Retinal pigment epithelial cell (primary cell): ENCODE measurements at places on chromosomes 3 and 15.

DNA sequence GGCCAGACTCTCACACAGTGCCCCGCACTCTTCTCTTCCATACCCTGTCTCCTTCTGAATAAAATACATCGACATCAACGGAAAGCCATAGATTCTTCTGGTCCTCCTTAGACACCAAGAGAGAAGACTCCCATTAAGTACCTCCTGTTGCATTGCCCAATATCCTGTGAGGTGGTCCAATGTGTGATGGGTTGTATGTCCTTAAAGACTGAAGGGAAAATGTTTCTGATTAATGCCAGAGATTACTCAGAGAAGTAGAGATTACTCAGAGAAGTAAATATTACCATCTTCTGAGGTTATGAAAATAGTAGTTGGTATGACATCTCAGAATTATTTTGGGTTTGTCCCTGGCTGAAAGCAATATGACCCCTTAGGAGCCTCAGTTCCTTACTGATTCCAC, 60.8 kb upstream of the GALNT15 start:
- no peak for DNase-seq

DNA sequence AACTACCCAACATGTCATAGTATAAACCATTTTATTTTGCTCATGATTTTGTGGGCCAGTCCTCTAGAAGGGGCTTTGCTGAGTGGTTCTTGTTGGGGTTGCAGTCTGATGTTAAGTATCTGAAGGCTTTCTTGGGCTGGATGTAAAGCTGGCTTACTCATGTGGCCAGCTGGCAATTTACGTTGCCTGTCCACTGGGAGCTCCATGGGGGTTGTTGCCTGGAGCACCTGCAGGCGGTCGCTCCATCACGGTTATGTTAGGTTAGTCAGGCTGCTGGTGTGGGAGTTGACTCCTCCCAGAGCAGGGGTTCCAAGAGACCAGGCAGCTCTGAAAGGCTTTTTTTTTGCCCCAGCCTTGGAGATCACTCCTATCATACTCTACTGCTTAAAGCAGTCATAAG, 98.1 kb downstream of the NR1D2 start:
- no peak for DNase-seq

- DNase-seq = no peak
Measured at GRCh38 chr15:95604634-95605036, 725.9 kb upstream of the NR2F2 start.

GRCh38 chr3:148309390-148310035, 388.2 kb upstream of the AGTR1 start:
- DNase-seq = no peak

DNA sequence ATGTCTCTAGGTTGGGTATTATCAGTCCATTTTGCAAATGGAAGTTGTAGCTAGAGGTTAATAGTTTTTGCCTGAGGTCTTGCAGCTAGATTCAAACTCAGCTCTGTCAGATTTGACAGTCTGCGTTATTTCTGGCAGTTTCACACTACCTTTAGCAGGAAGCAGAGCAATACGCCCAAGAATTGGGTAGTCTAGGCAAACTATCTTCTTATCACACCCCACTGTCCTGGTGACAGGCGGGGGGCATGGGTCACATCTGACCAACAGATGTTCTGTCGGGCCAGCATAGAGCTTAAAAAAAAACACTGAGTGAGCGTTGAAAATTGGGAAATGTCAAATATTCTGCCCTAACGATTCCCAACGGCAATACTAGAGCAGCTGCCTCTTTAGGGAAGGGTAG, 5.7 kb downstream of the GPR160 start:
- no peak for DNase-seq

DNA sequence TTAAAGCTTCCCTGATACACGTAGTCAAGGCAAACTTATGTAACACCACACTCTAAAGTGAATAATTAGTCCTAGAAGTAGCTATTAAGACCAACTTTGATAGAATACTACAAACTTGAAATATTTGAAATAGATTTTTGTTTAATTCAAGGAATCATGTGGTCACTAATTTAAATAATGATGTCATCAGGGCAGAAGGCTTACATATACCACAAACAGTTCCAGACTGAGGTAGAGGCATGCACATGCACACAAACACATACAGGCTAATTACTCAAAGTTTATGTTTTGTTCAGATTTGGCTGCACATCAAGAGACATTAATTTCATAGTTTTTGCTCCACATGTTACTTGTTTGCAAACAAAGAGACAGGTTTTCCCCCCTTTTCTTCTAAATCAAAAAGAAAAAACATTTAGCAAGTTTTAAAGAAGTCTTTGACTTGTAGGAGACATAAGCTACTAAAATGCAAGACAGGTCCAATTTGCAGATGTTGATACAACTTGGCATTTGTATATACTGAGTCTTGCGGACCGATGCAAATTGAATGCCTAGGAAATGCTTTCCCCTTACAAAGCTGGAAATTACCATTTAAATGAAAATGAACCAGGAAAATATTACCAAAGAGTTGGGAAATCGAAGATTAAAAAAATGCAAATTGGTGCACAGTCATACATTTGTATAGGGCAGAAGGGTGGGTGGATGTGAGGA, 594.8 kb downstream of the MAGI1 start:
- DNase-seq = no peak

- no peak for DNase-seq
Measured at GRCh38 chr3:189394599-189395121, 222.9 kb downstream of the TPRG1 start.

DNA sequence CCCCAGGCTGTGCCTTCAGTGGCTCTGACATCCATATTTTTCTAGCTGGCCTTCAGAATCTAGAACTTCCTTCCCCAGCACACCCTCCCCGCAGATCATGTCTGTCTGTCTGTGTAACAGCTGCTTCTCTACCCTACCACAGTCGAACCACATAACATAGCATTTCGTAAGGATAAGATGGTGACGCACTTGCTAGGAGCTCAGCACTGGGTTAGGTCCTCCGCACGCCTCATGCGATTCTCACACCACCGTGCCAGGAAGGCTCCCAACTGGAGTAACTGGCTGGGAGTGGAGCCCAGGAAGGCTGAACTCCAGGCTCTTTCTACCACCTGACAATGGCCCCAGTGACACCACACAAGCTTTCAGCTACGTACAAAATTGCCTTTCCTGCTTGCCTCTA, 168.6 kb downstream of the STT3B start:
- DNase-seq = no peak

DNA sequence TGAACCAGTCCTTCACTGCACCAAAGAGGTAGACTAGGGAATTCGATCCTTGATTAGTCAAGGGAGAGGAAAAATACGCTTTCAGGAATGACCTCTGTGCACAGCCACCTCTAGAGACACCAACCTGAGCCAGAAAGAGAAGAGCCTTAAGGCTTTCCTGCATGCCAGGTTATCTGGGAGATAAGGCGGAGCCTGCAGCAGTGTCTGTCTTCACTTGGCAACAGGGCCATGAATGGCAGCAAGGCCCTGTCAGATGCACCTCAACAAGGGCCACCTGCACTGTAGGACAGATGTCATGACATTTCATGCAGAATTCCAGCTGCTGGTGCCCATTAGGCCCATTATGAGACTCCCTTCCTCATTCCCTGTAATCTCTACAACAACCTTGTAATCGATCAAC, 88.1 kb downstream of the MEX3B start:
- DNase-seq = no peak
